Transverse colon (tissue), 4 donors: ENCODE measurements at places on chromosomes 7 and 10.
A peak's percentile ranks its signal among the peaks of the same experiment; 100 is the strongest.

DNA sequence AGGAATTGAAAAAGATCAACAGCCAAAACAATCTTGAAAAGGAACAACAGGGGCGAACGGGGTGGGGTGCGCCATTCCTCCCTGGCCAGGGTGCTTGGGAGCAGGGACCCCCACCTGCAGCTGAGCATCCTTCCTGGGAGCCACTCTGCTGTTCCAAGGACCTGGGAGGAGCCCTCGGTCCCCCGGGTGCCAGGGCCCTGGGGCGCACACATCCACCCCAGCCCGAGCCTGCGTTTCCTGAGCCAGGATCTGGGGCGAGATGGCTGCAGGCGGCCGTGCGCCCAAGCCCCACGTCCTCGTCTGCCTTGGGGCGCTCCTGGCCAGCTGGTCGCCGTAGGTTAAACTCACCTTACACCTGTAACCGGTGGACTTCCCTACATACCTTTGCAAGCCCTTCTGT, 10.6 kb downstream of the AP3M1 start:
- H3K36me3 ChIP-seq: peaks cover 29% of the 10 kb centered on the region
- no peak overlapping the region for H3K27ac ChIP-seq
- H3K27me3 ChIP-seq: no peaks in the 10 kb centered on the region
- DNase-seq: no peak
- peaks cover 3% of the 10 kb centered on the region for H3K4me1 ChIP-seq

GRCh38 chr10:3898821-3899220, 113.8 kb upstream of the KLF6 start:
- H3K4me3 ChIP-seq: no peak overlapping the region
- DNase-seq: no peak
- no peaks in the 10 kb centered on the region for H3K36me3 ChIP-seq
- H3K27ac ChIP-seq: peak overlapping the region; percentile 24
- H3K27me3 ChIP-seq: no peaks in the 10 kb centered on the region

DNA sequence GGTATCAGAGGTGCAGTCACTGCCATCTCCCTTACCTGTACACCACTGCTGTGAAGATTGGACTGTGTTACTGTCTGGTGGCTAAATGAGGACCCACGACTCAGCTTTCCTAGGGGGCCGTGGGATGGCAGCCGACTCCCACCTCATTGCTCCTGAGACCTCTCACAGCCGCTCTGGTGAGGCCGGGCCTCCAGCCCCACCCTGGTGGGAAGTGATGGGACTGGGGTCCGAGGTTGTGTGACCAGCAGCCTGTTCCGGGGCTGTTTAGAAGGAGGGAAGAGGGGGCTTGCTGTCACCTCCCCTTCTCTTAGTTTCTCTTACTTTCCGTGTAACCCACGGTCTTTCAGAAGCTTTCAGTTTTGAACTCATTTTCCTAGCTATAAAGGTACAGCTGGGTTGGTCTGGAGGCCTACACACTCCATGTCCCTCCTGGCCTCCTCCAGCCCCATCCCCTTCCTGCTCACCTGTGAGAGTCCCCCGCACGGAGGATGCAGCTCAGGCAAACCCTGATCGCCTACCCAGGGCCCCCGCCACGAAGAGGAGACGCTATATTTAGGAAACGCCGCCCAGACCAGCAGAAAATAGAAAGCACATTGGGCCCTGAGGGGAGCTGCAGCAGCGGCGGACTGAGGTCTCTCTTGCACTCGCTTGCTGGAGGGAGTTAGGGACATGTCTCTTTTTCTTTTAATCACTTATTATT, 4.6 kb downstream of the EMX2 start:
- DNase-seq: no peak
- no peak overlapping the region for H3K27ac ChIP-seq
- no peak overlapping the region for H3K4me3 ChIP-seq
- H3K4me1 ChIP-seq: peaks cover 34% of the 10 kb centered on the region
- H3K27me3 ChIP-seq: peaks cover 100% of the 10 kb centered on the region

GRCh38 chr7:21966271-21966670, 20.6 kb upstream of the CDCA7L start:
- no peaks in the 10 kb centered on the region for H3K36me3 ChIP-seq
- H3K27me3 ChIP-seq: no peaks in the 10 kb centered on the region

GRCh38 chr7:143396625-143397556, 11.8 kb downstream of the EPHA1 start:
- H3K4me3 ChIP-seq: no peak overlapping the region
- peaks cover 13% of the 10 kb centered on the region for H3K4me1 ChIP-seq
- no peak for DNase-seq

DNA sequence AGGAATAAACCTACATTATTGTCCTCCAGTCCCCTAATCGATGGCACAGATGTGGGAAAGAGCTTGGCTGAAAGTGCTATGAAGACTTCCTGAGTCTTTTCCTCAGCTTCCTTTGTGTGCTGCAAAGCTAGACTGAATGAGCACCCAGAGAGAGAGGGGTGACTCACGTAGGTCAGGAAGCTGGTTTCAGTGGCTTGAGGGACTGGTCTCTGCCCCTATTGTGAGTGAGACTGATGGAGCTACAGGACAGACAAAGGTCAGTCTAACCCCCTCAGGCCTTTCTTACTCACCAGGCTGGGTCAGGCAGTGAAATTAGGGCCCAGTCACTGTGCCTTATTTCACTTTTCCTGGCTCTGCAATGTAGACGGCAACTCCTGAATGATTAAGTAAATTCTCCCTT, 171.1 kb upstream of the GRB10 start:
- H3K27me3 ChIP-seq: no peaks in the 10 kb centered on the region
- no peak overlapping the region for H3K27ac ChIP-seq
- DNase-seq: no peak
- no peaks in the 10 kb centered on the region for H3K4me1 ChIP-seq
- H3K36me3 ChIP-seq: no peaks in the 10 kb centered on the region

DNA sequence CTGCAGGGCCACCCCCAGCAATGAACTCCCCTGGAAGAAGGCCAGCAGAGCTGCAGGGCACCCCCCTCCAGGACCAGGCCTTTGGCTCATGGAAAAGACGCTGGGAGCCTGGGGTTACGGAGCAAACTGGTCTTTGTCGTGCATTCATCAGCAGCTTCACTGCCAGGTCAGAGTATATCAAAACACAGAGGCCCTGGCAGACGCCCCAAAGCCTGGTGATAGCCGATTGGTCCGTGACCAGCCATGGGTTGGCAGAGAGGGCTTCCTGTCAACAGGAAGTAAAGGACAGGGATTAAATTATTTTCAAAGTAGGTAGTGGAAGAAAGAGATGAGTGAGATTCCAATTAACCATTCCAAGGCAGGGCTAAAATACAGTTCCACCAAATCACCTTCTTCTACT, 9.0 kb downstream of the PRKAG2 start:
- H3K27ac ChIP-seq: peak overlapping the region; percentile 29
- H3K27me3 ChIP-seq: no peaks in the 10 kb centered on the region
- no peak for DNase-seq
- no peak overlapping the region for H3K4me3 ChIP-seq

GRCh38 chr7:2665359-2665791, 22.6 kb upstream of the AMZ1 start:
- no peak overlapping the region for H3K27ac ChIP-seq
- H3K4me1 ChIP-seq: peaks cover 22% of the 10 kb centered on the region

GRCh38 chr7:68183176-68183575, 1186.5 kb downstream of the TYW1 start:
- H3K27me3 ChIP-seq: no peaks in the 10 kb centered on the region
- no peaks in the 10 kb centered on the region for H3K36me3 ChIP-seq
- no peak overlapping the region for H3K4me3 ChIP-seq
- no peak for DNase-seq
- no peak overlapping the region for H3K27ac ChIP-seq

DNA sequence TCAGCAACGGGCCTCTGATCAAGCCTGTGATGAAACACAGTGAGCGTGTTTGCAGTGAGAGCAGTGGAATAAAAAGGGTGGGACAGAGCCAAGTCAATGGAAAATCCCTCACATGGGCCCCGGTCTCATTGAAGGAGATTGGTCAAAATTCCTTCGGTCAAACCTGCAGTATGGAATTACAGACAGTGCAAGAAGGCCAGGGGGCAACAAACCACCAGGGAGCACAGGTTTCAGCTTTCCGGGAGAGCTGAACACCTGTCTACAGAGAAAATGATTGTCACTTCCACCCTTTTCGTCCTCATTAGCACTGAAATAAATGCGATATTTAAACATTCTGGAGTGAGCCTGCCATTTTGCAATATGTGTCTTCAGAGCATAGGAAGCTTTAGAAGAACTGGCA, 92.9 kb downstream of the GPR26 start:
- H3K27ac ChIP-seq: no peak overlapping the region
- H3K27me3 ChIP-seq: no peaks in the 10 kb centered on the region
- peaks cover 9% of the 10 kb centered on the region for H3K4me1 ChIP-seq
- H3K4me3 ChIP-seq: no peak overlapping the region
- DNase-seq: no peak
